ENCODE measurements at places on chromosomes 12 and 14. TPM values are rescaled to one million over a fixed set of nuclear protein-coding genes. Genes with fewer than 3 reads are reported as not detected.

The OR4M1 gene
- total RNA-seq: not detected

The RTN1 gene
- not detected for total RNA-seq

The TMEM30B gene
- total RNA-seq: 14.7 TPM

The MYF5 gene
- not detected for total RNA-seq

The CD69 gene
- not detected for total RNA-seq

The PLCZ1 gene
- not detected for total RNA-seq

The RILPL2 gene
- 4.1 TPM for total RNA-seq

The TAS2R13 gene
- under 0.01 TPM for total RNA-seq

The LPAR5 gene
- 5.1 TPM for total RNA-seq

The KRT78 gene
- total RNA-seq: 6.2 TPM

Measured in nasal cavity respiratory epithelium epithelial cell of viscerocranial mucosa (primary cell).